ENCODE measurements at places on chromosomes 16 and 17.

DNA sequence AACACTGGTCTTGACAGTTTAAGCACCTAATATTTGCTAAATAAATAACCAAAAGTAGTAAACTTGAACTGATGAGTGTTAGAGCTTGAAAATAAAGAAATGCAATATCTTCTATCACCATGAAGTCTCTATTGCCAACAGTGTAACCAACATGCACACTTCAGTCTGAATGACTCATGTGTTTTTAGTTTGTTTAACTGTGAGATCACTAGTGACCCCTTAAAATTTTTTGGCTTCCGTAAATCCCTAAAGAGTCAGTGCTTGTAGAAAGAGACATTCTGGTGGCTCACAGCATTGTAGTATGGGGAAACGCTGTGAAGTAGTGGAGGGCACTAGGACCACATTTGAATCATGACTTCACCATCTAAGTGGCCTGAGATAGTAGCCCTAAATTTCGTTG, 341.1 kb downstream of the PMP22 start:
- DNase-seq = no peak

- peak; percentile 15 for DNase-seq
Observed at GRCh38 chr16:324451-325334, 27.8 kb downstream of the AXIN1 start.

DNA sequence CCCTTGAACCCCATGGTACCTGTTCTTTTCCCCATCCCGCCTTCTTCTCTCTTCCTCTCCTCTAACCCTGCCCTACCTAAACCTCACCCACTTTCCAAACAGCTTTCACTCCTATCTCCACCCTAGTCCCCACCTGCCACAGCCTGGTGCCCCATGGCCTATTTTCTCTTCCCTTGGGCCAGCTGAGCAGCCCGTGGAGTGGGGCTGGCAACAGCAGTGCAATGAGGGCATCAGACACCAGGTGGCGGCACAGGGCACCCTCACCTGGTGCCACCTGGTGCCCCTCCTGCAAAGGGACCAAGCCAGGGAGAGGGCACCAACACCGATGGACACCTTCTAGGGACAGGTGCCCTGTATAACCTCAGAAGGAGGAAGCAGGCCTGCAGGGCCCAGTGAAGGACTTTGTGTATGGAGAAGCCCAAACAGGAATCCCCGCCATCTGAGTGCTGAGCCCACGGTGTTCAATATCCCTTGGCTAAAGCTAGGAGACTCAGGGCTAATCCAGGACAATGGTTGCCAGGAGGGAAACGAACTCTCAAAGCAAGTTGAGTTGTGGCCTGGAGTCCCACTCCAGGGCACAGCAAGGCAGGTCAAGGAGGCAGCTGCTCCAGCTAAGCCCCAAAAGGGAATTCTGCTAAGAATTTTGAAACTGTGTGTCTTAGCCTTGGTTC, 4.0 kb upstream of the ABCC3 start:
- peak; percentile 29 for DNase-seq

- no peak for DNase-seq
Observed at GRCh38 chr16:84562174-84562815, 55.6 kb downstream of the COTL1 start.

DNA sequence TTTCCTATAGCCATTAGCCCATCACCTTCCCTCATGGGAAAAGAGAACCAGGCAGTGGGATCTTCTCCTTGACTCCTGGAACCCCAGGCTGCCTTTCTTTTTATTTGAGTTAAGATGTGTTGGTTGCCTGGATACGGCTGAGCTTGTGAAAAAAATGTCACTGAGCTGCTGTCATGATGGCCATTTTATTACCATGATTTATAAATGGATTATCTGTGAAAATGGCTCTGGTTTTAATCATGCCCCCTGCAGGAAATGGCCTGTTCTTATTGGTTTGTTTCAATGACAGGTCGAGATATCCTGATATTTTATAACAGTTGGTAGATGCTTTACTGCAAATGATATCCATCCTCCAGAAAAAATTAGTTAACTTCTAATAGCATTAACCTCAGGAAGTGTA, 640.4 kb downstream of the CDH11 start:
- no peak for DNase-seq

GRCh38 chr16:3194792-3195191, 6.8 kb downstream of the OR1F1 start:
- DNase-seq = no peak

DNA sequence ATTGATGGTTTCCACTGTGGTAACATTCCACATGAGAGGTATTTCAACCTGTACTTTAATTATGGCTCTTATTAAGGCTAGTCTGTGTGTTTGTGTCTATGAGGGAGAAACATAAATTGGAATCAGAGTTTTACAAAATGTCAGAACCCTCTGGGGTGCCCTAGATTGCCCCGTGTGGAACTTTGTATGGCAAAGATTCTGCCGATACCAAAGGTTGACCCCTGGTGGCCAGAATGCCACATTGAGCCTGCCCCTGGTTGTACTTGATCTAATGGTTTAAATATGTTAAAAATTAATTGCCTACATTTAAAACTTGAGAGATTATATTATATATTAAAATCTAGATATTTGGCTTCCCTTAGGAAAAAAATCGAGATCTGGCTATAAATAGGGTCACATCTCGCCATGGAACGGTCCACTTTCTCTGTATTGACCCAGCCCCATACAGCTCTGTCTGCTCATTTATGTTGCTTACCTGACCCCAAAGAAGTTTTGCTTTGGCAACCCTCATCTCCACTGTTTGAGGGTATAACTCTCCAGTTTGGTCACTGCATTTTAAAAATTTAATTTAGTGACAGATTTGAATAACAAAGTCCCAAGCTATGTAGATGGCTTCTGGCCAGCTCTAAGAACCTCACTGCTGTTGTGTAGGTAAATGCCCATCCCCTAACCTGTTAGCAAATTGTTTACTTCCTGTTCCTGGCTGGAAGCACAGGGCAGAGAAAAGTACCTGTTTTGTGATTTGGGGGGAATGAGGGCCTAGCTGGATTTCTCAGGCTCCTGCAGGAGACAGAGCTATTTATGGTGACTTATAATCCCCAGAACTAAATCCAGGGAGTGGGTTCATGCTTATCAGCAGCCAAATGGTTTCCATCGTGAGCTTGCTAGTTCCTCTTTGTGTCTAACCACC, 95.0 kb downstream of the PLCG2 start:
- peak; percentile 4 for DNase-seq

DNA sequence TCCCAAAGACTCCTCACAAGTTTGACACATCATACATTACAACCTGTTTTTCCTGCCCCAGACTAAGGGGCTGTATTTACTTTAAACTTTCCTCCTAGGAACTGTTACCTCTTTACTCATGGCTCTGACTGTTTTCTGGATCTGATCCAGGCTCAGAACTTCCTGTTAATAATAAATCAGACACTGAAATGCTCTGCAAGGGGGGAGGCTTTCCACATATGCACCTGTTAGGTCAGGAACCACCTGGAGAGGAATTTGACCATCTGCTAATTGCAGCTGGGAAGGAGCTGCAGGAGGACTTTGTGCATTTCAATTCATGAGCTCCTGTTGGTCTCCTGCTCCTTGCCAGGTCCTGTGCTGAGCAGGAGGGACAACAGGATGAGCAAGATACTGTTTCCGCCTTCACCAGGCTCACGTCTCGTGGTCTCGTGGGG, 476.9 kb upstream of the CDH5 start:
- no peak for DNase-seq

GRCh38 chr17:82496529-82497434, 22.8 kb upstream of the FOXK2 start:
- peak; percentile 85 for DNase-seq

DNA sequence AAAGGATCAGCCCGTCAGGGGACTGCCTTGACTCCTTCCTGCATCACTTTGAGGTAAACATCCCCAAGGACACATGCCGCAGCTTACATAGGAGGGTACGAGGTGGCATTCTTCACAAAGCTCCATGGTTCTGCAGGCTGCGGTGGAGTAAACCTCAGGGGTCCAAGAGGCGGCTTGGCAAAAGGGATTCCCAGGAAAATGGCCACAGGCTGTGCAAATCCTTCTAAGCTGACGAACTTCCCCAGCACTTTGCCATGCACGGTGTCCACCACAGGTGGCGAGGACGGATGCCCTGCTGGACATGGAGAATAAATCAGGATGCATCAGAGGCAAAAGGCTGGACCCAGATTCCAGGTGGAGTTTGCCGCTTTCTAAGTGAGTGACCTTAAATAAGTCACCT, 4.2 kb downstream of the CES1 start:
- no peak for DNase-seq

GRCh38 chr16:6846452-6846851, 486.2 kb upstream of the RBFOX1 start:
- no peak for DNase-seq

DNA sequence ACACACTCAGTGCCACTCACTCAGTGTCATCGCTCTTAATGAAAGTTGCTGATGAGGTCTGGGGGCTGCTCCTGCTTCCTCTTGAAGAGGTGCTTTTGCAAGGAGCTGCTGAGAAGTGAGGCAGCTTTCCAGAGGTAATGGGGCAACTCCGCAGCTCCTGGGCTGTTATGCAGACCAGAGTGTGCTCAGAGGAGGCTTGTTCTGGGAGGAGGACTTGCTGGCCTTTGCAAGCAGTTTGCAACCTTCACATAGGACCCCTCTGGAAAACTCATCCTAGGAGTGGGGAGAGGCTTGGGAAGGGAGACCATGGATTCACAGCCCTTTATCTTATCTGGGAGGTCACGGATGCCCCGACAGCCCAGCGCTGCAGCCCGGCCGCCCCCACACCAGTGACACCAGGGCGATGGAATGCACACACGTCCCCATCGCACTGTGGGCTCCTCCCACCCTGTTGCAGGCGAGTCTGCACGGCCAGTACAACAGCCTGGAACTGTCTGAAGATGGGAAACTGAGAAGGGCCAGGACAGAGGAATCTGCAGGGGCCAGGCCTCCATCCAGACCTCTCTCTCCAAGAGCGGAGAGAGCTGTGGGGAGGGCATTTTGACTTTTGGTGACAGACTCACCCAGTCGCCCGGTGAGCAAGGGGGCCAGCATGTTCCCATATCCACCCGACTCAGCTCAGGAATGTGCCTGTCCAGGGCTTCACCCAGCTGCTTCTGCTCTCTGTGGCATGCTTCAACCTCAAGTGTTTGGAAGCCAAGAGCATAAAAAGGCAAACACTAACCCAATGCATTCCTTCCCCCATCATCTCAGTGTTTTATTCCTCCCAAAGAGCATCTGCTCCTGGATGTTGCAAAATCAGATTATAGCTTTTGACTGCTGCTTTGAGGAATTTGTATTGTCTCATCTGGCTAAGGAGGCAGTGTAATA, 78.6 kb upstream of the ZNF469 start:
- DNase-seq = no peak

DNA sequence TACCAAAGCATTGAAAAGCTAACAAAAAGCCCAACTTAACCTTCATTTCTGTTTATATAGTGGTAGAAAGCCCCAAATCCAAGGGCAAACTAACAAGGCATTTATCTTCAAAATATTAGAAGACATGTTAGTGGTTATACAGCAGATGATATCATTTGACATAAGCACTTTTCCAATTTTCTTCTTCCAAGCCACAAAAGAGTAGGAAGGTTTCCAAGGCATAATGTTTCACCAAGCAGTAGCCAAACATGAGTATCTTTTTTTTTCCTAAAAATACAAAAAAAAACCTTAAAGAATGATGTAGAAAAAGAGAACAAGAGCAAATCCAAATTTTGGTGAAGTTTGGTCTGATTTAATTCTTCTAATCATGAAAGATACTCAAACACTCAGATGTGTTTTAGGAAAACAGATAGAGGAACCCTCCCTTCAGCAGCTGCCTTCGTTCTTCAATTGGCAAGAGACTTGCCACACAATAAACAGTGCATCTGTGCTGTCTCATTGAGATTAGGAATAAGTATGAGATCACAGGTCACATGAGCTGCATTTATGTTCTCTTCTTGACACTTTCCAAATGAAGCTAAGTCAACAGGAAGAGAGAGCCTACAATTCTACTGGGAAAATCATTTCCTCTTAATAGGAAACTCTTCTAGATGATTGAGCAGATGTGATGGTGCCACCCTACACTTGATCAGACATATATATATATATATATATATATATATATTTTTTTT, 106.7 kb downstream of the TTC19 start:
- DNase-seq = no peak

DNA sequence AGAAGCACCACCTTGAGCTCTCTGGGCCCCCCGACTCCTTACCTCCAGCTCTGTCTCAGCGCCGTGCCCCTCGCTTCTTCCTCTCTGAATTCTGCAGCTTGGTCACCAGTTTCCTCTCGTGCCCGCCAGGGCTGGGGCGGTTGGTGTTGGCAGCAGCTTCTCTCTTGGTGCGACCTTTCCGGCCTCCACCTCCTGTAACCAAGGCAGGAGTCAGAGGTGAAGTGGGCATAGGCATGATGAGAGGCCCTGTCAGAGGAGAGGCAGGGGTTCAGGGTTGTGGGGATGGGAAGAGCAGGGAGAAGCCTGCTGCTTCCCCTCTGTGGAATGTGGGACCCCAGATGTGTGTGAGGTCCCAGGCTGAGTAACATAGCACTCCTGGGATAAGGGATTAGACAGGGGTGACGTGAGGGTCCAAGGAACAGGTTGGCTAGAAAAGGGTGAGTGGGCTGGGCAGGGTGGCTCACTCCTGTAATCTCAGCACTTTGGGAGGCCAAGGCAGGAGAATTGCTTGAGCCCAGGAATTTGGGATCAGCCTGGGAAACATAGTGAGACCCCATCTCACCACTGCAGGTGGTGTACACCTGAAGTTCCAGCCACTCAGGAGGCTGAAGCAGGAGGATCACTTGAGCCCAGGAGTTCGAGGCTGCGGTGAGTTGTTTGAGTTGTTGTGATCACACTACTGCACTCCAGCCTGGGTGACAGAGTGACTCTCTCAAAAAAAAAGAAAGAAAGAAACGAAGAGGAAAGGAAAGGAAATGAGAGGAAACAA, 626 bp downstream of the NUPR1 start:
- DNase-seq = no peak

DNA sequence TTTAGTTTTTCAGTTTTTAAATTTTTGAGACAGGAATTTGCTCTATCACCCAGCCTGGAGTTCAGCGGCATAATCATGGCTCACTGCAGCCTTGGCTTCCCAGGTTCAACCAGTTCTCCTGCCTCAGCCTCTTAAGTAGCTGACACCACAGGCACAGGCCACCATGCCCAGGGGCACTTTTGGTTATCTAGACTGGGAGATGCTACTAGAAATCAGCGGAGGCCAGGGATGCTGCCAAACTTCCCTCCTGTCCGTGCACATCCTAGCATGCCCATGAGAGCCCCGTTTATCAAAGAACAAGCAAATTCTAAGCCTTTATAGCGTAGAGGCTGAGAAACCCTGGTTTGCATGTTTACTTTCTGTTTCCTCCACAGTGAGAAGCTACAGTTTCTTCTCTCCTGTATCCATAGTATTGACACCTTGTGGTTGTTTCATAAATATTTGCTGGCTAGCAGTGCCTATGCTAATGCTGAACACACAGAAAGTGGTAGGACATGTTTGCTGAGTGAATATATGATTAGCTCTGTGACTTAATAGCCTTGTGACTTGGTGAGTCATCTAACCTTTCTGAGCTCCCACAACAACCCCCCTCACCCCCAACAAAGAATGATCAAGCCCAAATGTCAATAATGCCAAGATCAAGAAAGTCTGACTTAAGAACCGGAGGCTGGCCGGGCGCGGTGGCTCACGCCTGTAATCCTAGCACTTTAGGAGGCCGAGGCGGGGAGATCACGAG, 39.2 kb upstream of the MAF start:
- DNase-seq = no peak

GRCh38 chr16:21973945-21974344, 20.8 kb downstream of the UQCRC2 start:
- DNase-seq = no peak
